GM04504 (cell line): ENCODE measurements at places on chromosomes 16 and 17.

DNA sequence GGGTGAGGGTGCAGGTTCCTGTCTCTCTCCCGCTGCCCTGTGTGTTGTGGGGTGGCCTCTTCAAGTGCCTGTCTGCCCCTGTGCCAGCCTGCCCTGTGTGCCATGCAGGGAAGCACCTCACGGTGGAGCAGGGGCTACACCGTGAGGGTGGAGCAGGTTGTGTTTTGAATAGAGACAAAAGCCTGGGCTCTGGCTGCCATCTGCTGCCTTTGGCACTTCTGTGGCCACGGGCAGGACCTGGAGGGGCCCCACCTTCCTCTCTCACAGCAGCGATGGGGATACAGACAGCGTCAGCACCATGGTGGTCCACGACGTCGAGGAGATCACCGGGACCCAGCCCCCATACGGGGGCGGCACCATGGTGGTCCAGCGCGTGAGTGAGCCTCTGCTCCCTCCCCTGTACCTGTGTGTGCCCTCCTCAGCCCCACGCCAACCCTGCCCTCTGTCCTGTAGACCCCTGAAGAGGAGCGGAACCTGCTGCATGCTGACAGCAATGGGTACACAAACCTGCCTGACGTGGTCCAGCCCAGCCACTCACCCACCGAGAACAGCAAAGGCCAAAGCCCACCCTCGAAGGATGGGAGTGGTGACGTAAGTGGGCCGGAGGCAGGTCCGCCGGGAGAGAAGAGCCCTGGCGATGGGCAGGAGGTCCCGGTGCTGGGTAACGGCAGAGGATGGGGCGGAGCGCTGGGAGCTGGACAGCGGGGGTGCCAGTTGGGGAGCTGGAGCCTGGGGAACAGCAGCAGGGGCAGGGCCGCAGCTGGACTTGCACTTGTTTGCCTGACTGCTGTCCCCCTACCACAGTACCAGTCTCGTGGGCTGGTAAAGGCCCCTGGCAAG is 5.4 kb upstream of the C17orf107 start:
- DNase-seq, result no peak

DNA sequence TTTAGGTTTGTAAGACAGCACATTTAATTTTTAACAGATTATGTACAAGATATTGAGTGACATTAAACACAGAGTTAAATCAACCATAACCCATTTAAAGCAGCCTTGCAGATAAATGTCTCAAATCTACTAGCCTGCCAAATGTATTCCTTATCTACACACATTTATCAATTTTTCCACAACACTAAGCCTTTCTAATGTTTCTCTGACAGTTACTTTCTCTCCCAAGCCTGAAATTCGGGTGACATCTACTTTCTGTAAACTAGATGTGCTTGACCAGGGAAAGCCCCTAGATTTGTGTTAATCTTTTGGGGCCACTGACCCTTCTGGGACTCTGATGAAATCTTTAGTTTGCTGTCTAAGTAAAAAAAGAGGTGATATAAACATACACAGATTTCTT is 69.0 kb downstream of the CDH13 start:
- DNase-seq, result no peak

DNA sequence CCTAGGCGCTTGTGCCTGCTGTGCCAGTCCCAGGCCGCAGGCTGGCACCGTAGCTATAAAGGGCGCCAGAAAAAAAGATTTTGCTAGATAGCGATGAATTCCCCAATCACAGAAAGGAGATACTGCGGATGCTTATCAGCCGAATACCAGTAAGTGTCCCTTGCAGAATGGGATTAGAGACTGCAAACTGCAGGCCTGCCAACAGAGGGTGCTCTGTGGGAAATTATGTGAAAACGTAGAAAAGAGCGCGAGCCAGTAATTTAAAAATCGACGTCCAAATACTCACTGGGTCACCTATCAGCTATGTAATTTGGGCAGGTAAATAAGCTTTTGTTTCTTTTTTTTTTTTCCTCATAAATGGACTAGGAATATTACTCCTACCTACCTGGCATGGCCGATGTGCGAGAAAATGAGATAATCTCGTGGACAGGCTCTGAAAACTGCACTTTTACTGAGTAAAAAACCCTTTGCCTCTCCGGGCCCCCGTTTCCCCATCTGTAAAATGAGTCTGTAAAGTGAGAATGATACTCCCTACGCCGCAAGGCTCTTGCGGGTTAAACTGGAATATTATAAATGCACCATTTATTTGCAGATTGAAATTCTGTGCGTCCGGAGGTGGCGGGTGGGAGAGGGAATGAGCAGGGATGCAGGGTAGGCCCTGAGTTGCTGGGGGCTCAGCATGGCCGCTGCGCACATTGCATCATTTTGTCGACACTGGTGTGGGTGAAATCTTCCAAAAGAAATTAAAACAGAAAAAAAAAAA is 1.2 kb upstream of the COG1 start:
- no peak for DNase-seq

DNA sequence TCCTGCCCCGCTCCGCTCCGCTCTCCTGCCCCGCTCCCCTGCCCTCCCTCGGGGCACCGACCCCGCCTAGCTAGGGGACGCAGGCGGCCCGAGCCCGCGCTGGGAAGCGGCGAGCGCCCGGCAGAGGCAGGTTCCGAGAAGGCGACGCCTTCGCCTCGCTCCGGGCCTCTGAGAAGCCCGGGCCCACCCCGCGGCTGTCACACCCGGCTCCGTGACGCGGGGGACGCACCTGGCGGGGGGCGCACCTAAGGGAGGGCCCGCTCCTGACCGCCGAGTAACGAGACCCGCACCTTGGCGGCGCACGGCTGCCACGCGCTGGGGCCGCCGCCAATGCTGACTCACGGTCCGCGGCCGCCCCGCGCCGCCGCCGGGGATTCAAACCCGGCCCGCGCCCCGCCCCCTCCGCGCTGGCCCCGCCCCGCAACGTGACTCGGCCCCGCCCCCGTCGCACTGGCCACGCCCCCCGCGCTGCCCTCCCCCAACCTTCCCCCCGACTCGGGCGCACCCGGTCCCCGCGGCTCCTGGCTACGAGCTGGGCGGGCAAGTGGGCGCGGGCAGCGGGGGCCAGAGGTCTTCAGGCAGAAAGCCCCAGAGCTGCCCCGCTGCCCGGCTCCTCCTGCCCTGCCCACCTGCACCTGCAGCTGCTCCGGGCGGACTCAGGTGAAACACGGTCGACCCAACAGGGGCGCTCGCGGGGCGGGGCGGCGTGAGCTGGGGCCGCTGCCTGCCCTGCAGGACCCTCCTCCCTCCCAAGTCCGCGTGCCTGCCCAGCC is 27.8 kb downstream of the GNPTG start:
- DNase-seq, result peak; percentile 27

GRCh38 chr17:81854974-81855774 is 5.2 kb downstream of the P4HB start:
- DNase-seq, result no peak

DNA sequence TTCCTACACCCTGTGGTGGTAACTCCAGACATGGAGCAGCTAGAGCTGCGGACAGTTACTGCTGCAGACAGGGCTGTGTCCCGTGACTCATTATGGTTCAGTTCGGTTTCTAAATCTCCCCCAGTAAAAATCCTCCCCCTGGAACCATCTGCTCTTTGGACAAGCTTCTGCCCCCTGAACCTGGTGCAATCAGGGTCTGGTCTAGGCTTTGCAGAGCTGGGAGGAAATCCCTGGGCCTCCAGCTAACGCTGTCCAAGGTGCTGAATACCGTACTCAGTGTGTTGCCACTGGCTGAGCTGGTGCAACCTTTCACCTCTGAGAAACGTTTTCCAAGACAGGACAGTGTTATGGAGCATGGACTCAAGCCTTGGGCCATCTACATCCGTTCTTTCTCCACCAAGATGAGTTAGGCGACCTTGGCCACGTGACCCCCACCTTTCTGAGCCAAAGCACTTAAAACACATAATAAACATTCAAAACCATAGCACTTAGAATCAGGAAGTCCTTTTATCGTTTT is 142.0 kb downstream of the CPPED1 start:
- DNase-seq, result no peak

GRCh38 chr17:79292501-79292900 is 217.9 kb downstream of the ENGASE start:
- no peak for DNase-seq

DNA sequence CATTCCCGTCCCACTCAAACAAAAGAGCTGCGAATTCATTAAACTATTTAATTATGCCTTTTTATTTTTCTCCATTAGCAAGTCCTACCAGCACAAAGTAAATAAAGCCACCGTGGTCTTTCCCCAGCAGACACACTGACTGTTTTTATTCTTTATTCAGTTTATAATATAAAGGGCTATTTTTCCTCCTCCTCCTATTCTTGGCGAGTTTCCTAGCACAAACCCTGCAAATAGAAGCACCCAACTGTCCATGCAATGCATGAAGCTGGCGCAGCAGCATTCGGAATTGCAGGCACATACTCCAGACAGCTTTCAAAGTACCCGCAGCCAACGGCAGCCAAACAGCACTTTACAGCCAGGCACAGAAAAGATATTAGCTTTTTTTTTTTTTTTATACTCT is 583.4 kb upstream of the PSMD7 start:
- DNase-seq, result no peak

DNA sequence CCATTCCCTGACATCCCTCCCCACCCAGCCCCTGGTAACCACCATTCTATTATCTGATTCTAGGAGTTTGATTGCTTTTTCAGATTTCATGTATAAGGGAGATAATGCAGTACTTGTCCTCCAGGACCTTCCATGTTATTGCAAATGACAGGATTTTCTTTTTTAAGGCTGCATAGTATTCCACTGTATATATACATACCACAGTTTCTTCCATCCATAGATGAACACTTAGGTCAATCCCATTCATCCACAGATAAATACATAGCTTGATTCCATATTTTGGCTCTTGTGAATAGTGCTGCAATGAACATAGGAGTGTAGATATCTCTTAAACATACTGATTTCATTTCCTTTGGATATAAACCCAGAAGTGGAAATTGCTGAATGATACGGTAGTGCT is 183.3 kb downstream of the CEP112 start:
- no peak for DNase-seq

GRCh38 chr16:4138713-4139112 is 22.5 kb upstream of the ADCY9 start:
- DNase-seq, result no peak

DNA sequence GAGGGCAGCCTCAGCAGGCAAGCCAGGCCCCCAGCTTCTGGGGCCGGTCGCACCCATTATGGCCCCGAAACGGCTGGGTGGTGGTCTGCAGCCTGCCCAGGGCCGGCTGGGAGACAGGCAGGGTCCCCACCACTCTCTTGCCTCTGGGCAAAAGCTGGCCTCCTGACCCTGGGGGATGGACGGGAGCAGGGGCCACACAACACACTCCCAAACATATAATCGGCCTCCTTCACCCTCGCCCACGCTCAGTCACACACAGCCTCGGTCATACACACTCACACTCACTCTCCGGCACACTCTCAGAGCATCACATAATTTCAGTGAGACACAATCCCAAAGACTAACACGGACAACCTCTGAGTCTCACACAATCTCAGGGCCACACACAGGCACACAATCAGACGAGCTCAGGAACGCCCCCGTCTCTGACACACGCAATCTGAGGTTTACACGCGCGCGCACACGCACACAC is 589 bp downstream of the PEMT start:
- no peak for DNase-seq

GRCh38 chr16:27113341-27113841 is 46.7 kb downstream of the C16orf82 start:
- no peak for DNase-seq

- DNase-seq, result no peak
Observed at GRCh38 chr17:50459756-50460155, 8.9 kb downstream of the CHAD start.

DNA sequence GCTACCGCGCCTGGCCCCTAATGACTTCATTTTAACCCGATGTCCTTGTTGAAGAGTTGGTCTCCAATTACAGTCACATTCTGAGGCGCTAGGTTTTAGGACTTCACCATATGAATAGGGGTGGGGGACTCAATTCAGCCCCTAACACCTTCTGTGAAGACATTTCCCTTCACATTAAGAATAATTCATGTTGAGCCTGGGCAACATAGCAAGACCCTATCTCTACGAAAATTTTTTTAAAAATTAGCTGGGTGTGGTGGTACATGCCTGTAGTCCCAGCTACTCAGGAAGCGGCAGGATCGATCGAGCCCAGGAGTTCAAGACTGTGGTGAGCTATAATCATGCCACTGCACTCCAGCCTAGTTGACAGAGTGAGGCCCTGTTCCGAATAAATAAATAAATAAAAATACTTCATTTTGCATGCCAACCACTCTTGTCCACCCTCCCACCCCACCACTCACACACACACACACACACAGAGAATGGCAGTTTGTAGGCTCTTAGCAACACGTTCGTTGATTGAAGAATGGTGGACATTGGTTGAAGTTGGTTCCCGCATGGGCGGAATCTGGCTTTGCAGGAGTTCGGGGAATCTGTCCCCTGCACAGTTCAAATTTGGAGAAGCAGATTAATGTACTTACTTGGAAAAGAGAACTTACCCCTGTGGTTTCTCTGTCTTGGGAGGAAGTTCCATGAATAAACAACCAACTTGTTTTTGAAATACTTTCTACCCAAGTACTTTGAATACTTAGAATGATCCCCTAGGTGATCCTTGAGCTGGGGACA is 27.8 kb upstream of the TVP23A start:
- DNase-seq, result no peak

GRCh38 chr17:72430611-72431432 is 310.0 kb downstream of the SOX9 start:
- no peak for DNase-seq

DNA sequence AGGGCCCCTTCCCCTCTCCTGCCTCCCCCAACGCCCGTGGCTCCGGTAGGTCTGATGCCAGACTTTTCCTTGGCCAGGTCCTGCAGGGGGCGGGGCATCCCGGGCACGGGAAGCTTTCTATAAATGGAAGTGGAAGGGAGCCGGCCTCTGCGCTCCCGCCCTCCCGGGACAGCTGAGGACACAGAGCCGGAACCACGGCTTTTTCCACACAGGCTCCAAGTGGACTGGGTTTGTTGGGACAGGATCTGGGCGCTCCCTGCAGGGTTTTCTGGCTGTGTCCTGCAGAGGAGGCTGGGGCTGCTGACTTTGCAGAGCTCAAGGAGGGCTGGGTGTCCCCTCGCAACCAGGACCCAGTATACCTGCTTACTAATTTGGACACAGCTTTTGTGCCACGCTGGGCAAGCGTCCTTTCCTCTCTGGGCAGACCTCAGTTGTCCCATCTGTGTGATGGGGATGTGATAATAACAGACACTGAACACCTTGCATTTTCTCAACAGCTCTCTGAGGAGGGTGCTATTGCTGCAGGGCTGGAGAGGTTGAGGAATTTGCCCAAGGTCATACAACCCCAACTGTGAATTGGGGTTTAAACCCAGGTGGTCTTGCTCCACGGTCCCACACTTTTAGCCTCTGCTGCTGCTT is 1.8 kb downstream of the TNS4 start:
- DNase-seq, result no peak

DNA sequence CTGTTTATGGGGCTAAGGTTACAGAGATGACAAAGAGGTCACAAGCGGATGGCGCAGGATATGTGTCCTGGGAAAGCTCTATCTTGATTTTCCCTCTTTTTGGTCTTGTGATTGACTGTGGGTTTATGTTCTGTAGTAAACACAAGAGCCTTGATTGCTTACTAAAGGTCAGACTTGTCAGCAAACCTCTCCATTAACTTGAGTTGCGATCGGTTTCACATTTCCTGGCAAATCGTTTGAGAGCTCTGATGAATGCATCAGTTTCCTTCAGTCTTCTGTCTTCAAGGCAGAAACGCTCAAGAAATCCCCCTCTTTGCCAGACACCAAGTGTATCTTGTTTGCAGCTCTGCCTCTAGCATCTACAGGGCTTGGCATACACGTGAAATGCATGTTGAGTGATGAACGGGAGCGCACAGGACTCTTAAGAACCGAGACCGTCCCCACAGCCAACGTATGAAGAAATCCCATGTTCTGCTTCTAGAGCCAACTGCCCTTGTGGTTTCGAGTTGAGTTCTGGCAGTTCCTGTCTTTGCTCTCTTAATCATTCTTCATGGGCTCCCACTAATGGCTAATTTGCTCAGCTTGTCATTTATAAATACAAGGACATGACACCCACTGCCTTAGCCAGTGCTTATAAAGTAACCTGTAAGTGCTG is 143.3 kb downstream of the PITPNC1 start:
- peak; percentile 50 for DNase-seq
